ENCODE measurements at places on chromosomes 5 and 9.

DNA sequence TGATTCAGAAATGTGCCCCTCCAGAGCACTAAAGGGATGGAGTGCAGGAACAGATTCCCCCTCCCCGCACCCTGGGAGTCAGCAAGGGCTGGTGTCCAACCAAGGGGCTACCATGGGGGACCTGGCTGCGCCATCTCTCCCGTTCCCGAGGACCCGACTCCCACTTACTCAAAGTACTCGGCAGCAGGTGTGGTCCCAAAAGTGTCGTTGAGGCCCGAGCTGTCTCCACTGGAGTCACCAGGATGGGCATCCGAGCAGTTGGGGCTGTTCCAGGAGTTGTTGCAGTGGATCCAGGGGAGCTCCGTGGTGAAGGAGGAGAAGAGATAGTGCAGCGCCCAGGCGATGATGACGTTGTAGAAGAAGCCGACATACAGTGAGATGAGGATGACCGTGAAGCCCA is 12.9 kb downstream of the SLC6A3 start:
- no peak for DNase-seq

DNA sequence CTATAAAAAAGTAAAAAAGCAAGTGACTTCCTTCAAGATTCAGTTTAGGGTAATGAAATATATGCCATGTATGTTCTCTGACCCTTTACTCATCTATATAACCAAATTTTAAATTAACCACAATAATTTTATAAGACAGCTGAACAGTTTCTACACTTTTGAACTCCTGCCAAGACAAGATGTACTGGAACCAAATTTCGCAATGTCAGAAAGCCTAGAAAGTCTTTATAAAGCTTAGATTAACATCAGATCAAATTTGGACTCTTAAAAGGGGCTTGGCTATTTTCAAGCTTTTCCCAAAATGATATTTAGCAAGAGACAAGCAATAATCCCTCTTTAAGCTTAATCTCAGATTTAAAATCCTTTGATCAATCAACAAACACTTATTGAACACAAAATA is 362.6 kb downstream of the PTPRD start:
- DNase-seq: no peak

- peak; percentile 37 for DNase-seq
Measured at GRCh38 chr9:76603448-76603895, 144.5 kb downstream of the GCNT1 start.

DNA sequence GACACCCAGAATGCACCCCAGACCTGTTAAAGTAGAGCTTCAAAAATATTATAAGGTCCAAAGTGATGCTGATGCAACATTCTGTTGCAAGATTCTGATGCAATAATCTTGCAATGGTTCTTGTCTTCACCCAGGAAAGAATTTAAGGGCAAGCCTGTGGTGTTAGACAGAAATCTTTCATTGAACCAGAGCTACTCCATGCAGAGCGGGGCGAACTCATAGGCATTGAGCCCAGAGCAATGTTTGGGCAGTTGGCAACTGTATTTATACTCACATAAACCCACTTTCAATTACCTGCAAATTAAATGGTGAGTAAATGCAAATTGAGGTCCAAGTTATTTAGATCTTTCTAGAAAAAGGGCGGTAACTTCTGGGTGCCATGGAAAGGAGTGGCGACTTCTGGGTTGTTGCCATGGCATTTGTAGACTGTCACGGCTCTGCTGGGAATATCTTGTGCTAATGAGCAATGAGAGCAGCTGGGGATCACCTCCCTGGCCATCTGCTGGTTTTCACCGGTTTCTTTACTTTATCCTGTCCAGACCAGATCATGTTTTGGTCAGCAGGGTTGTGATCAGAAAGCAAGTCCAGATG is 163.4 kb downstream of the ICE1 start:
- no peak for DNase-seq

DNA sequence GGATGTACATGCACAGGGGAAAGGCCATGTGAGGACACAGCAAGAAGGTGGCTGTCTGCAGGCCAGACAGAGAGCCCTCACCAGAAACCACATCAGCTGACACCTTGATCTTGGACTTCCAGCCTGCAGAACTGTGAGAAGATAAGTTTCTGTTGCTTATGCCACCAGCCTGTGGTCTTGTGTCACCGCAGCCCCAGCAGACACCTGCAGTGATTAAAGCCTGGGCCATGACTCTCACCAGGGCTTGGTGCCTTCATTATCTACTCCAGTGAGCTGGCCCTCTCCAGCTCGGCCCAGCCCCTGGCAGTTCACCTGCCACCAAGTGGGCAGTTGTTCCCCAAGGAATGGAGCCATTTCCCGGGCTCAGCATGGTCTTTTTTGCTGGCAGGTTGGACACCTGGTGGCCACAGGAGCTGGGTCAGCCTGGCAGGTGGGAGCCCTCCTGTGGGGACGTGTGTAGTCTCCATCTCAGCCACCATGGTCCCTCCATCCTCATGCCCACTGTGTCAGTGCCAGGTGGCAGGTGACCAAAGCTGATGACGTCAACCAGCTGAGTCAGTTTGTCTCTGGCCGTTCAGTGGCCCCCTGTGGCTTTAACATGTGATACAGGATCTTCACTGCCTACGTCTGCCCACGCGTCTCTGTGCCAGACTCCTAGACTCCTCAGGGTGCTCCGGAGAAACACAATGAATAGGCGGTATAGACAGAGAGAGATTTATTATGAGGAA is 99.9 kb upstream of the PPP1R26 start:
- peak; percentile 72 for DNase-seq

DNA sequence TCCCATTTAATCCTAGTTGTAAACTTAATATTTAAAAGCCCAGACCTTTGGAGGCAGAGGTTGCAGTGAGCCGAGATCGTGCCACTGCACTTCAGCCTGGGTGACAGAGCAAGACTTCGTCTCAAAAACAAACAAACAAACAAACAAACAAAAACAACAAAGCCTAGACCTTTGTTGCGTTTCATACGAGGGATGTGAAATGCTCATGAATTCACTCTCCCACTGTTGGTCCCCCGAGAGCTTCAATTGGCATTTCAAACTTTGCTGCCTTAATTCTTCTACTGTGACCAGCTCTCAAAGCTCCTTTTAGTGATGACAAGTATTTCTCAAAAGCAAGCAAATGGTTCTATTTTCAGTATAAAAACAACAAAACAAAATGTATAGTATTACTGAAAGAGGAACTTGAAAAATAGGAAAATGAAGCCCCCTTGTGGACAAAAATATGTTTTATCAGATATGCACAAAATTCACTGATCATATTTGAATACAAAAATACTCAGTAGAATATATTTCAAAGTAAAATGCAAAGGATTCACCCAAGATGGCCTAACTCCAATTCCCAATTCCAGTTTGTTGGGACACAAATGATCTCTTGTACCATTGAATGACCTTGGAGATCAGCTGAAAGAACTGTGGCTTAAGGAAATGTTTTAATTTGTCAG is 140.4 kb downstream of the ESM1 start:
- no peak for DNase-seq

- DNase-seq: no peak
Measured at GRCh38 chr5:178162481-178162880, 8.8 kb upstream of the NHP2 start.

- DNase-seq: no peak
Measured at GRCh38 chr9:91770229-91770628, 179.8 kb downstream of the ROR2 start.

- DNase-seq: no peak
Measured at GRCh38 chr9:104074876-104075275, 19.2 kb upstream of the SMC2 start.

- no peak for DNase-seq
Measured at GRCh38 chr5:113578091-113578490, 64.6 kb downstream of the YTHDC2 start.

DNA sequence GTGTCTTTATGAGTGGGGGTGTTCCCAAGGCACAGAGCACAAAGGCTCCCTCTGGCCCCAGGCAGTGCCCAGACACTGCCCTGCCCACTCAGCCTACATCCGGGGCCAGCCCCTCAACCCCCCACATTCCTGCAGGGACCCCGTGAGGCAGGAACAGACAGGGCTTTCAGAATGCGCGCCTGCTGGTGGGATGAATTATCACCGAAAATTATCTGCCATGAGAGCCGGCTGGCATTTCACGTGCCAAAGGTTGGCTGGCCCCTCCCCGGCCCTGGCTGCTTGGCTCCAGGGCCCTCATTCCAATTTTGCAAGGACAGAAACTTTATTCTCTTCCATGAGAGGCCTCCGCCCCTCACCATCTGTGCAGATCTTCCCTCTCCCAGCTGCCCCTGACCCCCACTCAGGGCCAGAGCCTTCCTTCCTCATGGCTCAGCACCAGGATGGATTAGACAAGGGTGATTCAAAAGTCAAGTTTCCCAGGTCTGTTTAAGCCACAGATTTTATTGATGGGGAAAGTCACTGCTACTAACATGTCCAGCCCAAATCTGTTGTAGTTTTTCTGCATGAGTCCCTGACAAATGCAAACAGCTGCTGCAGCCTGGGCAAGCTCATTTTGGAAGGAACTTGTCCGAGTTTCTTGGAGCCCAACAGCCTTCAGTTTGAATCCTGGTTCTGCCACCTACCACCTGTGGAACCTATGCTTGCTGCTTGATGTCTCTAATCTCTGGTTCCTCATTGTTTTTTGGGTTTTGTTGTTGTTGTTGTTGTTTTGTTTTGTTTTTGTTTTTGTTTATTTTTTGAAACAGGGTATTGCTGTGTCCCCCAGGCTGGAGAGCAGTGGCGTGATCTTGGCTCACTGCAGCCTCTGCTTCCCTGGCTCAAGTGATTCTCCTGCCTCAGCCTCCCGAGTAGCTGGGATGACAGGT is 32.3 kb upstream of the WDR38 start:
- DNase-seq: peak; percentile 68

DNA sequence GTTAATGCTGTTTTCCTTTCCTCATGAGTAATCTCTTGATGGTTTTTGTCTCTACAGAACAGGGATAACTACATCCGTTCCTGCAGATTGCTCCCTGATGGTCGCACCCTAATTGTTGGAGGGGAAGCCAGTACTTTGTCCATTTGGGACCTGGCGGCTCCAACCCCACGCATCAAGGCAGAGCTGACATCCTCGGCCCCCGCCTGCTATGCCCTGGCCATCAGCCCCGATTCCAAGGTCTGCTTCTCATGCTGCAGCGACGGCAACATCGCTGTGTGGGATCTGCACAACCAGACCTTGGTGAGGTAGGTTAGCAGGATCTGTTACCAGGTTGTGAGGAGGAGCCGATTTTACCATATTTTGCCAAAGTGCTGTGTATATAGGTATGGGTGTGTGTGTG is 148.2 kb downstream of the TLE4 start:
- DNase-seq: no peak

- no peak for DNase-seq
Measured at GRCh38 chr5:134432174-134432573, 20.5 kb upstream of the CDKN2AIPNL start.

- DNase-seq: no peak
Measured at GRCh38 chr9:113131689-113132151, 19.1 kb upstream of the SLC31A2 start.

DNA sequence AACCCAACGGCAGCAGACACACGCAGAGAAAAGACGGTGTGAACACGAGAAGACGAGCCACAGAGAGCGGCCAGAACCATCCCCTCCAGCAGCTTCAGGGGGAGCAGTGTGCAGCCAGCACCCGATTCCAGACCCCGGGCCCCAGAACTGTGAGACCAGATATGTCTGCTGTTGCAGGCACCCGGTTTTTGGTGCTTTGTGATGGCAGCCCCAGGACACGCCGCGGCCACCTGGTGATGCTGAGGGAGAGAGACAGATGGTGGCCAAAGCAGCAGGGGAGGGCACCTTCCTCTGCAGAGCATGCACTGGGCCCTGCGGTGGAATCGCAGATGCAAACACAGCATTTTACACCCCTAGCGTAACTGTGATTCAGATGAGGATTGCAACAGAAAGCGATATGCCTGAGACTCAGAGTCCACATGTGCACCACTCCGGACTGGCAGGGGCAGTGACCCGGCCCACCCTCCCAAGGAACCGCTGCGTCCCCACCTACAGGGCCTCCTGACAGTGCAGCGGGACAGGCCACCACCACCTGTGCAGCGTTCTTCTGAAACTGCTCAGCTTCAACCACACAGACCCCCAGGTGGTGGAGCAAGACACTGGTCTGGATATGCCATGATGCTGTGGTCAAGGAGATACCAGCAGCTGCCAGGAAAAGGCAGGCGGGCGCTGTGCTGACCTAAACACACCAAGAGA is 24.0 kb downstream of the ZDHHC11B start:
- no peak for DNase-seq

DNA sequence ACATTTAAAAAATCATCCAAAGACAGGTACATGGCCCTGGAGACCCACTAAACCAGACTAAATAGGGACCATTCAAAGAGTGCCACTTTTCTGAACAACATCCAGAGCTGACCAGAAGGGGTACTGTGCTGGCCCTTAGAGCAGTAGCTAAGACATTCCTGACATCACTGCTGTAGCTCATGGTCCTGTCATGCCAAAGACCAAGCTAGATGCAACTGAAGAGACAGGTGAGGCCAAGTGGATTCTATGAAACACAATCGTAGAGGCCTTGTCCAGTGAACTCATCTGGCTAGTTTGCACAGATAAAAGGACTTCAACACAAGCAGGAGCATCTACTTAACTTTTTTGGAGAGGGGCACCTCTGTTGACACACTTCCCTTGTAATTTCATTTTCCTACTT is 43.3 kb downstream of the G3BP1 start:
- DNase-seq: no peak

- no peak for DNase-seq
Measured at GRCh38 chr9:89695441-89695891, 90.7 kb downstream of the GADD45G start.

GRCh38 chr9:20671635-20672034 is 12.4 kb upstream of the FOCAD start:
- no peak for DNase-seq

DNA sequence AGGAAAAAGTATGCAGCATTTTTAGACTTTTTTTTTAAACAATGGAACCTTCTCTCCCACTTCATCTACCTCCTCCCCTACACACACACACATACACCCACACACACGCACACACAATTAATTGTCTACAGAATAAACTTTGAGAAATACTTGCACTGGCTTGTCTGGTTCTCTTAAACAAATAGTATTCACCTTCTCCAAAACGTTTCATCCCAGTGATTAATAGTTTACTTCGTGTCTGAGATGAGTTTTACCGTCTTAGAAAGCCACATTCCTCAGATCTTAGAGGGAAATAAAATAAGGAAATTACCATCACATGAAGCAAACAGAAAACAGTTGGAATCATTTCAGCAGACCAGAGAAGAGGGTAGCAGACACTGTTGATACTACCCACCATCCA is 570.6 kb upstream of the CLINT1 start:
- no peak for DNase-seq

DNA sequence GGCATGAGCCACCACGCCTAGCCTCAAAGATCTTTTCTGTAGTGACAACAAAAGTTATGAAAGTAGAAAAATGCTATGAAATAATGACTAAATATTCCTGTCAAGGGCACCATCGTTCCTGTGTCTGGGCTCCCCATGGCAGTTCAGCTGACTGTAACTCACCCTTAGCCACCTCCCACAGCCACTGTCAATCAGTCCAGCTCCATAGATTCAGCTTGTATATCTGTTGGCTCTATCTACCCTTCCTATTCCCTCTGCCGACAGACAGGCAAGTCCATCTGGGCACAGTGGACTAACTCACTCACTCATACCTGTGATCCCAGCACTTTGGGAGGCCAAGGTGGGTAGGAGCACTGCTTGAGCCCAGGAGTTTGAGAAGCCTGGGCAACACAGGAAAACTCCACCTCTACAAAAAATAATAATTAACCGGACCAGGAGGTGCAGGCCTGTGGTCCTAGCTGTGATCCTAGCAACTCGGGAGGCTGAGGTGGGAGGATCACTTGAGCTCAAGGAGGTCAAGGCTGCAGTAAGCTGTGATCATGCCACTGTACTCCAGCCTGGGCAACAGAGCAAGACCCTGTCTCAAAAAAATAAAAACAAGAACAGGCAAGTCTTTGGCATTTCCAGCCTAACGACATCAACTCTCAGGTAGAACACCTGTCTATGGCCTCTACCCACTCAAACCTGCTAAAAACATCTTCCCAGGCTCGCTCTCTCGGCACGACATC is 6.2 kb downstream of the CAMSAP1 start:
- DNase-seq: no peak
